ENCODE measurements at places on chromosomes 2 and 18. TPM values are rescaled to one million over a fixed set of nuclear protein-coding genes. Genes with fewer than 3 reads are reported as not detected.

GRCh38 chr2:181051861-181052522 lies 71.6 kb downstream of the UBE2E3 start:
- H3K36me3 ChIP-seq, result no peaks in the 10 kb centered on the region
- no peaks in the 10 kb centered on the region for H3K4me1 ChIP-seq
- no peak overlapping the region for H3K27ac ChIP-seq
- no peak for DNase-seq
- H3K4me3 ChIP-seq, result no peak overlapping the region
- H3K27me3 ChIP-seq, result no peaks in the 10 kb centered on the region

DNA sequence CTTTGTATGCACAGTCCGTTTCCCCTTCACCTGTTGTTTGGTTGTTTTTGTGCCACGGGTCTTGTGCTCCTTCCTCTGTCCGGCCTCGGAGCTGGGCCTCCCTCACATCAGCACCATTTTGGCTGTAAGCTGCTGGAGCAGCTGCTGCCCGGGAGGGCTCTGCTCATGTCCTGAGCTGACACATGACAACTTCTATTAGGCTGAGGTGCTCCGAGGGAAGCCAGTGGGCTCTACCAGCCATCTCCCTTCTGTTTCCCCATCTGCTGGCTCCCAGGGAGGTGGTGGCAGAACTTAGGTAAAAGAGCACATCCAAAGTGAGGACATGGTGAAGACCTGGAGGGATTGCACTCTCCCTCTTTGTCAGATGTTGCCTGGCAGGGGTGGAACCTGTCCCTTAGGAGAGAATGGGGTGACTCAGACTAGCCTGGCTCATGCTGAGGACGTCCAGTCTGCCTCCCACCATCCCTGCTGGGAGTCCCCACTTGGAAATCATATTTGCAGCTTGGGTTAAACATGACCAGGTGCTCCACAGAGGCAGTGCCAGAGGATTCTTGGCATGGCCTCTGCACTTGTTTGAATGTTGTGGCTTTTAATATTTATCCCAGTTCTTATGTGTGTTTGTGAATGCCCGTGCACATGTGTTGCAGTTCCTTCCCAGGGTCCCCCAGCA lies 49.8 kb upstream of the TNP1 start:
- H3K27ac ChIP-seq, result no peak overlapping the region
- no peaks in the 10 kb centered on the region for H3K4me1 ChIP-seq
- no peaks in the 10 kb centered on the region for H3K36me3 ChIP-seq
- no peak for DNase-seq
- H3K4me3 ChIP-seq, result no peak overlapping the region
- no peaks in the 10 kb centered on the region for H3K27me3 ChIP-seq

DNA sequence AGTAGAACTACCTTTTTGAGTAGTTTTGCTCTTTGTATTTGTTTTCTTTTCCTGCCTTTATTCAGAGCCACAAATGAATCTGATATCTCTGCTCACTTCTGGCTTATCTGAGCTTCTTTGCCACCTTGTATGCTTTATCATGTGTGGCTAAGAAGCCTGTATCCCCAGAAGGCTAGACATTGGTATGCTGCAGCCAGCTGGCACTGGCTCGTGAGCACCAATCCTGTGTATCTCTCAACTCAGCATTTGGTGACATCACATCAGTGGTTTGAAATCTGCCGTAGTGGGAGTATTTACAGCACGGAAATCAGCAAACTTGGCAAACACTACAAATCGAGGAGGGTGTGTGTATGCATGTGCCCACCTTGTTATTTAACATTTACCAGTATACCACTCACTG lies 183.7 kb upstream of the LHCGR start:
- no peak overlapping the region for H3K4me3 ChIP-seq
- H3K27me3 ChIP-seq, result no peaks in the 10 kb centered on the region
- no peaks in the 10 kb centered on the region for H3K36me3 ChIP-seq
- no peak overlapping the region for H3K27ac ChIP-seq

DNA sequence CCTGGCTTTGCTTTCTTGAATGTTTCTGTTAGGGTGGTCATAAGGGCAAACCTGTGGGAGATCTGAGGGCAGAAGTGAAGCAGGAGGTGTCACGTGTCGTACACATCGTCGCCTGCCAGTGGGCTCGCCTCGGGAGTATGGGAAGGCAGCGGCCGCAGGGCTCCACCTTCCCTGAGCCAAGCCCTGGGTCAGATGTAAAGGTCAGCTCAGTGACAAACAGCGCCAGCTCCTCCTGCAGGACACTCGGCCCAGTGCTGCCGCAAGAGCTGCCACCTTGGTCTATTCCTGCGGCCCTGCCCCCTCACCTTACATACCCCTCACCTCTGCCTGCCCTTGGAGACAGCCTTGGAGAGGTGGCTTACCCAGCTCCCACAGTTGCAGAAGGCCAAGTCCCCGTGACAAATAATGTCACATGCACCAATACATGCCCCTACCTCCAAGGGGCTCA lies 64.2 kb downstream of the PSMG2 start:
- no peak overlapping the region for H3K4me3 ChIP-seq
- no peaks in the 10 kb centered on the region for H3K4me1 ChIP-seq
- H3K36me3 ChIP-seq, result no peaks in the 10 kb centered on the region
- no peaks in the 10 kb centered on the region for H3K27me3 ChIP-seq

GRCh38 chr2:212197776-212198175 lies 340.8 kb downstream of the ERBB4 start:
- no peak for DNase-seq
- H3K36me3 ChIP-seq, result no peaks in the 10 kb centered on the region
- H3K4me1 ChIP-seq, result no peaks in the 10 kb centered on the region
- H3K27ac ChIP-seq, result no peak overlapping the region

GRCh38 chr2:240876475-240877251 lies 8.0 kb downstream of the AGXT start:
- H3K4me3 ChIP-seq, result no peak overlapping the region
- no peaks in the 10 kb centered on the region for H3K36me3 ChIP-seq
- peaks cover 20% of the 10 kb centered on the region for H3K4me1 ChIP-seq
- no peak for DNase-seq
- no peaks in the 10 kb centered on the region for H3K27me3 ChIP-seq

- no peaks in the 10 kb centered on the region for H3K27me3 ChIP-seq
- H3K4me1 ChIP-seq, result no peaks in the 10 kb centered on the region
- H3K27ac ChIP-seq, result no peak overlapping the region
- no peaks in the 10 kb centered on the region for H3K36me3 ChIP-seq
- H3K4me3 ChIP-seq, result no peak overlapping the region
- DNase-seq, result no peak
Observed at GRCh38 chr2:80035749-80036285, 268.7 kb downstream of the LRRTM1 start.

GRCh38 chr18:62690236-62690815 lies 25.0 kb upstream of the PHLPP1 start:
- H3K4me1 ChIP-seq, result no peaks in the 10 kb centered on the region
- H3K27ac ChIP-seq, result no peak overlapping the region
- DNase-seq, result no peak
- no peaks in the 10 kb centered on the region for H3K27me3 ChIP-seq
- no peak overlapping the region for H3K4me3 ChIP-seq

DNA sequence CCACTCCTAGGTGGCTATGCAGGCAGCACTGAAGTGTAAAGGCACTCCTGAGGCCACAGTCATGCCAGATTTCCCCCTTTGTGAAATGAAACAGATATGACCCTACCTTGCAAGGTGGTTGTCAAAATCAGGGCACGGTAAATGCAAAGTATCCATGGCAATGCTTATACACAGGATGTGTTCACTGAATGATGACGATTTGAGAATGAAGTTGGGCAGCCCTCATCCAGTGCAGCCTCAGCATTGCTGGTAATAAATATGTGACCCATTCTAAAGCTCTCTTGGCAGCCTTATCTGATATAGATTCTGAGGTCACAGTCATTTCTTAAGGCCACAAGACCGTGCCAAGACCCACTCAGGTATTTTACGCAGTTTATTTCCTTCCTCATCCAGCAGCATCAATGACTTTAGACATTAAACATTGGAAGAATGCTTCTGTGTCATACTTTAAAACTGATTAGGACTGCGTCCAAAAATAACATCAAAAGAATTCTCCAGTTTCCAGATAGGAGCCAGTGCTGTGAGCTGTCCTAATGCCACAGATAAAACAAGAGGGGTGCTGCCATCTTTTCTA lies 125.5 kb upstream of the SERTAD2 start:
- H3K36me3 ChIP-seq, result no peaks in the 10 kb centered on the region
- peaks cover 11% of the 10 kb centered on the region for H3K4me1 ChIP-seq
- peak; percentile 44 for DNase-seq
- no peaks in the 10 kb centered on the region for H3K27me3 ChIP-seq
- H3K27ac ChIP-seq, result no peak overlapping the region
- H3K4me3 ChIP-seq, result no peak overlapping the region

- no peak overlapping the region for H3K27ac ChIP-seq
- DNase-seq, result no peak
- no peaks in the 10 kb centered on the region for H3K4me1 ChIP-seq
- H3K27me3 ChIP-seq, result no peaks in the 10 kb centered on the region
- no peaks in the 10 kb centered on the region for H3K36me3 ChIP-seq
Observed at GRCh38 chr2:206867006-206867405, 72.3 kb upstream of the CPO start.

GRCh38 chr2:218149848-218150440 lies 16.8 kb downstream of the CXCR1 start:
- no peaks in the 10 kb centered on the region for H3K4me1 ChIP-seq
- no peaks in the 10 kb centered on the region for H3K27me3 ChIP-seq
- DNase-seq, result no peak
- H3K4me3 ChIP-seq, result no peak overlapping the region
- no peaks in the 10 kb centered on the region for H3K36me3 ChIP-seq

DNA sequence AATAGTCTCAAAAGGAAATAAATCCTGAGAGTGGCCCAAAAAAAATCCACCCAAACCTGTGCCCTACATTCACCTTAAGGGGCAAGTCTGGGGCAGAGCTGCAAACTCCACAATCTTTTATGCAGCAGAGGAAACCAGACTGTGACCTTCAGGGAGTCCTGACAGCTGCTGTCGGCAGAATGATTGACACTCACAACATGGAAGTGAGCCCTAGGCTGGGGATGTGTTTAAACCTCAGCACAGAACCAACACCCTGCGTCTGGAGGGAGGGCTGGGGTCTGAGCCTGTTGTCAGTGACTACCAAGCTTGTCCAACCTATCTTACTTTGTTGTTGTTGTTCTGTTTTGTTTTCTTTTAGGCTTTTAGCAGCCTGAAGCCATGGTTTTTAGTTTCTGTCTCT lies 39.6 kb downstream of the CRACDL start:
- DNase-seq, result no peak
- no peak overlapping the region for H3K27ac ChIP-seq
- H3K4me1 ChIP-seq, result no peaks in the 10 kb centered on the region
- H3K4me3 ChIP-seq, result no peak overlapping the region
- no peaks in the 10 kb centered on the region for H3K27me3 ChIP-seq
- no peaks in the 10 kb centered on the region for H3K36me3 ChIP-seq

- H3K36me3 ChIP-seq, result no peaks in the 10 kb centered on the region
- DNase-seq, result no peak
- H3K4me3 ChIP-seq, result no peak overlapping the region
- no peak overlapping the region for H3K27ac ChIP-seq
- H3K27me3 ChIP-seq, result no peaks in the 10 kb centered on the region
- H3K4me1 ChIP-seq, result no peaks in the 10 kb centered on the region
Observed at GRCh38 chr2:114784890-114785583, 342.6 kb downstream of the DPP10 start.

GRCh38 chr2:3314626-3315025 lies 63.0 kb downstream of the EIPR1 start:
- H3K27me3 ChIP-seq, result no peaks in the 10 kb centered on the region
- no peak overlapping the region for H3K4me3 ChIP-seq
- H3K36me3 ChIP-seq, result no peaks in the 10 kb centered on the region
- H3K27ac ChIP-seq, result no peak overlapping the region
- peaks cover 2% of the 10 kb centered on the region for H3K4me1 ChIP-seq

- H3K27me3 ChIP-seq, result no peaks in the 10 kb centered on the region
- H3K4me1 ChIP-seq, result peaks cover 9% of the 10 kb centered on the region
- H3K4me3 ChIP-seq, result no peak overlapping the region
- H3K27ac ChIP-seq, result no peak overlapping the region
Observed at GRCh38 chr18:61850756-61851155, 42.1 kb downstream of the RNF152 start.

DNA sequence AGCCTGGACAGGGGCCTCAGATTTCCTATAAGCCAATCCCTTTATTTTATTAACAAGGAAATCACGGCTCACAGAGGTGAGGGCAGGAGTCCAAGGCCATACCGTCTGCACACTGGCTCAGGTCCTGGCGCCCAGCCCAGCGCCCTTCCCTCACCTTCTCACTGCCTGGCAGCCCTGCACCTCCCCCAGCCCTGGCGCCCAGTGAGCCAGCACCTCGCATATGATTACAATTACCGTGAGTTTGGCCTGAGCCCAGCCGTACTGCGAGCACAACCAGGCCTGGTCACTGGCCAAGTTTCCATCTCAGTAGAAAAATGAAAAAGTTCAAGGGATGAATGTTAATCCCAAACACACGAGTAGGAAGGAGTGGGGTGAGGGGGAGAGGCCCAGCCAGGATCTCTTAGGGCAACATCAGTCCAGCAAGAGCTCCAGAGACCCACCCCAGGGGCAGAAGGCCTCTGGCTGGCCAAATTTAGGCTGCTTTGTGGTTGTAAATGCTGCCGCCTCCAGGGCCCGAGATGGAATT lies 68.4 kb downstream of the MCFD2 start:
- no peaks in the 10 kb centered on the region for H3K27me3 ChIP-seq
- peak; percentile 88 for DNase-seq
- no peak overlapping the region for H3K4me3 ChIP-seq
- peak overlapping the region; percentile 82 for H3K27ac ChIP-seq

The SERPINB13 gene
- 0.20 TPM for total RNA-seq

The GPR45 gene
- total RNA-seq, result not detected

The RFTN2 gene
- total RNA-seq, result 3.2 TPM

The B3GNT7 gene
- 73.7 TPM for total RNA-seq

The KIF5C gene
- total RNA-seq, result 1.4 TPM

The PASK gene
- 21.8 TPM for total RNA-seq

All from lung (tissue), 17 donors.